HuH-7.5 (cell line): ENCODE measurements at places on chromosomes 1 and 21.
A peak's percentile ranks its signal among the peaks of the same experiment; 100 is the strongest.

DNA sequence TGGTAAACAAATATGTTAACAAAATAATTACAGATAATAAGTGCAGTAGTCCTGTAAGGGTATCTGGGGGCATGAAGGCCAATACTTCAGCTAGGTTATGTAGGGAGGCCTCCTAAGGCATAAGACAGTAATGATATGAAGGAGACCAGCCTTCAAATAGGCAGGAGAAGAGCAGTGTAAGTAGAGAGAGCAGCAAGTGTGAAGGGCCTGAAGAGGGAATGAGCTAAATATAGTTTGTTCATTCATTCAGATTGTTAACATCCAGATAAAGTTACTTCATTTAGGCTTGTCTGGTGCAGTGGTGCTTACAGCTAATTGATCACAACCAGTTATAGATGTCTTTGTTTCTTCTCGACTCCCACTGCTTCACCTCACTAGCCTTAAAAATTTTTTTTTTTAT, 71.1 kb downstream of the EPB41 start:
- no peak for DNase-seq

GRCh38 chr1:27967884-27968466, 8.2 kb downstream of the XKR8 start:
- DNase-seq: no peak

DNA sequence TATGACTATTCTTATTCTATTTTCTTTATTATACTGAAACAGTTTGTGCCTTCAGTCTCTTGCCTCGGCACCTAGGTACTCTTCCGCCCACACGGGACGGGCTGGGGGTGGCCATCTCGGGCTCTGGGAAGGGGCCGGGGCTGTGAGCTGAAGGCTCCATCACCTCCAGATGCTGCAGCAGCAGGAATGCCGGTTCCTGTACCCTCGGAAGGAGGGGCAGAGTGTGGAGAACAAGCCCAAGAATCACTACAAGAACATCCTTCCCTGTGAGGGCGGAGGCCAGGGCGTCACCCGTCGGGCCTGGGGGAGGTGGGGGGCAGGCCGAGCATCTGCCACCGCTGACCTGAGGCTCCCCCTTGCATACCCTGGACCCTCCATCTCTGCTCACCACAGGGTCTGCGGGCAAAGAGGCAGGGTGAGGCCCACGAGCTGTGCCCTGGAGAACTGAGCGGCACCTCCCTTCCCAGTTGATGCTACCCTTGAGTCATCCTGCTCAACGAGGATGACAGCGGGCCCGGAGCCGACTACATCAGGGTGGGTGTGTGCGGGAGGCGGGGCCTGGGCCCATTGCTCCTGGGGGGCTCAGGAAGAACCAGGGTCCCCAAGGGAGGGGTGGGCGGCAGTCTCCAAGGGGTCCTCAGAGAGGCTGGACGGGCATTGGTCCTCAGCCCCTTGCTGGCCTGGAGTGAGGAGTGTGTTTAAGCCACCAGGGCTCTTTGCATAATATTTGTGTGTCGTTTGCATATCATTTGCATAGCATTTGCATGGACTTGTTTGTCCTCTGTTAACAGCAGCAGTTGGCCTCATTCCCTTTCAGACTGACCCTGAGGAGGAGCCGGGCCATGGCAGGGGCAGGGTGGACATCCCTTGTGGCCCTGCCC, 7.5 kb downstream of the RNF223 start:
- DNase-seq: no peak

DNA sequence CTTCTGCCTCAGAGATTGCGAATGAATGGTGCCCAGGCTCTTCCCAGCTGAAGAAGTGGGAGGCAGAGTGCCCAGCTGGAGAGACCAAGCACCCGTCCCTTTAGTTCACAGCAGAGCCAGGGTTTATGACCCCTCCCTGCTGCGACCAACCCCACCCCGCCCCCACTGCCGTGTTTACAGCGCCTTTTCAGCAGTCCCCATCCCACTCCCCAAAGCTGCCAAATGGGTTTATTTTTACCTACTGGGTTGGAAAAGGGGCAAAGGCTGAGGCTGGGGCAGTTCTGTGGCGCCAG, 23.6 kb downstream of the DYRK3 start:
- DNase-seq: no peak

GRCh38 chr1:162629077-162629627, 3.1 kb upstream of the DDR2 start:
- DNase-seq: no peak

DNA sequence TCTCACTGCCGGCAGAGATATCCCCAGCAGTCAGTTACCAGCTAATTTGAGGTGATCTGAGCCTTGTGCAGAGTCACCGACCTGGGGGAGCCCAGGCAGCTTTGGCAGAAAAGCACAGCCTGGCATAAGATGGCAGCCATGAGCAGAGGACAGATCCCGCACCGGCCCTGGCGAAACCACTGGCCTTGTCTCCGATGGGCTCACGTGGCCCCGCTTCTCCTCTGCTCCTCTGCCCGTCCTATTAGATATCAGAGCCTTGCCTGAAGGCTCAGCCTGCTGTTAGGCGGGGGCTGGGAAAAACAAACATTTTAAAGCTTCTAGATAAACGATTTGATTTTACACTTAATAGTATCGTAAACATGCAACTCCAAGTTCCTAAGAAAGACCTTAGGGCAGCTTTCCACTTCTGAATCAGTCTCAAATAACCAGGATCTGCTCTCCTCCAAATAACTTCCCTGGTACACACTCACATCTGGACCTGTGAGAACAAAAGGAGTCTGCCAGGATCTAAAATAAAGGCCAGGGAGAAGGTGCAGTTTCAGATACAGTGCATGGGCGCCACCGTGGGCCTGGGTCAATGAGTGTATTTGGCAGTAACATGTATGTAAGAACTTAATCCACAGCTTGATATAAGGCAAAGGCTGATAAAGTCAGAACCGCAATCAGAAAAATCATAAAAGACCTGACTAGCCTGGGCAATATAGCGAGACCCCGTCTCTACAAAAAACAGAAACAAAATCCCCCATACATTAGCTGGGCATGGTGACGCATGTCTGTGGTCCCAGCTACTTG, 10.0 kb downstream of the EDARADD start:
- DNase-seq: no peak

DNA sequence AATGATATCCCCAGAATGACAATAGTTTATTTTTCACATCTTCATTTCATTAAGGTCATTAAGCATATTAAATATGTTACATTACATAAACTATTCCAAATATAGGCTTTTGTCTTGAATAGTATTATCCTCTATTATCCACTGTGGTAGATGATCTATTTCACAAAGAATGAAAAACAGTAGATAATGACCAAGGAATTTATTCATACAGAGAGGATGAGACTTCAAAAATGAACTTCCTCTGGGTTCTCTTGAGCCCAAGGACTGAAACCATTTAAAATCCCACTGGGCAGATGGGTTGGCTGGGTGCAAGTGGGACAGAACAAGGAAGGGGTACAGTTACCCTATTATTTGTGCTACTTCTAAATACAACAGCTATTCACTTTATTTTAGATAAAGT, 33.0 kb downstream of the PTPN14 start:
- no peak for DNase-seq

DNA sequence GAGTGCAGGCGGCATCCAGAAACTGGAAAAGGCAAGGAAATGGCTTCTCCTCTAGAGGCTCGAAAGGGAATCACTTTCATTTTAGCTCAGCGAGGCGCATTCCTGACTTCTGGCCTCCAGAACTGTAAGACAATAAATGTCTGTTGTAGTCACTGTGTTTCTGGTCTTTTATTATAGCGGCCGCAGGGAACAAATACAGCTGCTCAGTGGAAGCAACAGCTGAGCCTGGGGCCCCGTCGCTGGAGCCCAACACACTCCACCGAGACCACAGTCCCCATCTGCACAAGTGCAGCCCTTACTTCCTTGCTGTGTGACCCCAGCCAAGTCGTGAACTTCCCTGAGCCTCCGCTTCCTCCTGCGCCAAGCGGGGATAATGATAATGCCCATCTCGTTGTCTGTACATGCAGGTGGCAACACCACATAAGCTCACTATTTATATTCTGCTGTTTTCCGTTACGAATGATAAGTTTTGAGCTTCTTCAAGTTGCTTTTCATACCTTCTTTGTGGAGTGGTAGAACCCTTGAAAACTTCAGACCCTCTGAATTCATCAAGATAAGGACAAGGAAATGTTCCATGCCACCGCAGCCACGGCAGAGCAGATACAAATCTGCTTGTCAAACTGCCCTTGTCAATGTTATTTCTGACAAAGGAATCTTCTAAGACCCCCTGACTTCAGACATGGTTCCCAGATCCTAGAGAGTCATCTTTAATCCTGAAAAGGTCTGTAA, 3.2 kb upstream of the LAPTM5 start:
- no peak for DNase-seq

DNA sequence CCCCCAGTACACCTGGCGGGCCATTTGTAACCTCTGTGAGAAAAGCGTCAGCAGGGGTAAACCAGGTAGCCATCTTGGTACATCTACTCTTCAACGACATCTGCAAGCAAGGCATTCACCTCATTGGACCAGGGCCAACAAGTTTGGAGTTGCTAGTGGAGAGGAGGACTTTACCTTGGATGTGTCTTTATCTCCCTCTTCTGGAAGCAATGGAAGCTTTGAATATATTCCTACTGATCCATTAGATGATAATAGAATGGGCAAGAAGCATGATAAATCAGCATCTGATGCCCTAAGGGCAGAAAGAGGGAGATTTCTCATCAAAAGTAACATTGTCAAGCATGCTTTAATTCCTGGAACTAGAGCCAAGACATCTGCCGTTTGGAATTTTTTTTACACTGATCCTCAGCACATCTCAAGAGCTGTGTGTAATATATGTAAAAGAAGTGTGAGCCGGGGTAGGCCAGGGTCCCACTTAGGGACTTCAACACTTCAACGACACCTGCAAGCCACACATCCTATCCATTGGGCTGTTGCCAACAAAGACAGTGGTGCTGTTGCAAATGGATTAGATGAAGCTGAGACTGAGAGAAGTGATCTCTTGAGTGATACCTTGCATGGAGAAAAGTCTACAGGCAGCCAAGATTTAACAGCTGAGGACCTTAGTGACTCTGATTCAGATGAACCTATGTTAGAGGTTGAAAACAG, 2.7 kb downstream of the ZBED6 start:
- DNase-seq: no peak

- DNase-seq: no peak
Observed at GRCh38 chr1:203555076-203555475, 61.1 kb downstream of the OPTC start.

DNA sequence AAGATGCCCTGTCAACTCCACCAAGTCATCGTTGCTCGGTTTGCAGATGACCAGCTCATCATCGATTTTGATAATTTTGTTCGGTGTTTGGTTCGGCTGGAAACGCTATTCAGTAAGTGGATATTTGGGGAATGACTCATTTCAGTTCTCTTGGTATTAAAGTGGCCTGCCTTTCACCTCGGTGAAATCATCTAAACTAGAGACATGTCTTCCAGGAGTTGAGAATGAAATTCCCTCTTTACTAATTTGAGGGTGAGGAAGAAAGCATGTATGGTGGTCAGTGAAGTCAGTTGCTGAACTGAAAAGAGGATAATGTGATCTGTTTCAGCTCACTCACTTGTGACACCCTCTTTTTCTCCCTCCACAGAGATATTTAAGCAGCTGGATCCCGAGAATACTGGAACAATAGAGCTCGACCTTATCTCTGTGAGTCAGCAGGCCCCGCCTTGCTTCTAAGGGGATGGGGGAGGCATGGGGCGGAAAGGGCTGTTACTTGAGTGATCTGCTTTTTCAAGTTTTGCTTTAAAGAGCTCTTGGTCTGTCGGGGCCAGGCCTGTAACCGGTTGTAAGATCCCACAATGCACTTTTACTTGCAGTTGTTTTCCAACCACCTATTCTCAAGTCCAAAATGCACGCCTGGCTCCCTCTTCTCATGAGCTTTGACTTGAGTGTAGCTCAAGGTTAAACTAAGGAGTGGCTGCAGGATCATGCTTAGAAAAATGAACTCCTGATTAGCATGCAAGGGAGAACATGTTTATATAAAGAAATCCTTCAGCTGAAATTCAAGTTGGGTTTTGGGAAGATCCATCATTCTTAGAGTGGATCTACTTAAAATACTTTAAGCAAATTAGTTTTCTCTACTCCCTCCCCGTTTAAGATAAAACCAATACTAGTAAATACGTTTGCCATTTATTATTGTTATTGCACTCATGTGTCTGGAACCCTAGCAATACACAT, 59.8 kb downstream of the CAPN2 start:
- no peak for DNase-seq

- no peak for DNase-seq
Observed at GRCh38 chr1:6410248-6410893, 9.3 kb downstream of the HES2 start.

DNA sequence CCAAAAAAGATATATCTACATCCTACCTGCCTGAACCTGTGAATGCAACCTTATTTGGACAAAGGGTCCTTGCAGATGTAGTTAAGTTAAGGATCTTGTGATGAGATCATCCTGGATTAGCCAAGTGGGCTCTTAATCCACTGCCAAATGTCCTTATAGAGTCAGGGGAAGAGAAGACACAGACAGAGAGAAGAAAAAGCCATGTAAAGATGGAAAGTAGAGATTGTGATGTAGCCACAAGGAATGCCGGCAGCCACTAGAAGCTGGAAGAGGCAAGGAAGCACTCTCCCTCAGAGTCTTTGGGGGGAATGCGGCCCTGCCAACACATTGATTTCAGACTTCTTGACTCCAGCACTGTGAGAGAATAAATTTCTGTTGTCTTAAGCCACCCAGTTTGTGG, 16.2 kb downstream of the HSD11B1 start:
- DNase-seq: no peak

DNA sequence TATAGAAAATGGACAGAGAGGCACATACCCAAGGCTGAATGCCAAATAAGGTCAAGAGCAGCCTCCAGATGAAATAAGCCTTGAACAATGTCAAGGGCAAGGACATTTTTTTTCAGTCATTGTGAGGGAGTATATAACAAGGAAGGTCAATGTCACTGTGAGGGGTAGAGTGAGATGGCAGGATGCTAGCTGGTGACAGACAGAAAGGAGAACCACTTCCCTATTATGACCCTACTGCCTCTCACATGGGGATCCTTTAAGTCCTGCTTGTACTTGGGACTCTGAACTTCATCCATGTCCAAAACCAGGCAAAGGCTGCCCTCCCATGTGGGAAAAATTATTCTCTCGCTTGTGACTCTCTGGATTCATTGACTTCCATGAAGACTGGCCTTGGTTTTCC, 119.5 kb upstream of the COA6 start:
- DNase-seq: no peak

GRCh38 chr1:230268371-230269170, 157.6 kb downstream of the PGBD5 start:
- DNase-seq: peak; percentile 89

DNA sequence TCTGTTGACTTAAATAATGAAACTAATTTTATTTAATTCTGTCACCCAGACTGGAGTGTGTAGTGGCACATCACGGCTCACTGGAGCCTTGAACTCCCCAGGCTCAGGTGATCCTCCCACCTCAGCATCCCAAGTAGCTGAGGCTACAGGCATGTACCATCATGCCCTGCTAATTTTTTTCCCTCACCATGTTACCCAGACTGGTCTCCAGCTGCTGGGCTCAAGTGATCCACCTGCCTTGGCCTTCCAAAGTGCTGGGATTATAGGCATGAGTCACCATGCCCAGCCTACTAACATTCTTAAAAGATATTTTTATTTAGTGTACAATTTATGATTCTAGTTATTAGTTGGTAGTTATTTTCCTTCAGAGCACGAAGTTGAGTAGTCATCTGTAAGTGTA, 49.5 kb downstream of the NRDC start:
- DNase-seq: no peak
